Activated CD8-positive, alpha-beta memory T cell treated with anti-CD3 and anti-CD28 coated beads for 4 hours (primary cell): ENCODE measurements at places on chromosomes 13 and 19.
A peak's percentile ranks its signal among the peaks of the same experiment; 100 is the strongest.

GRCh38 chr19:53254411-53255341 lies at the start of gene ZNF677:
ZNF677 (minus strand) TSS chr19:53254873; CDS start chr19:53251550, 3,323 bp downstream.
- DNase-seq, result peak; percentile 70

- no peak for DNase-seq
Measured at GRCh38 chr19:7924241-7924640, 1.7 kb downstream of the CTXN1 start.

- DNase-seq, result no peak
Measured at GRCh38 chr13:39099231-39099630, 61.0 kb downstream of the NHLRC3 start.

- no peak for DNase-seq
Measured at GRCh38 chr19:28426110-28426729, 786.7 kb downstream of the UQCRFS1 start.

DNA sequence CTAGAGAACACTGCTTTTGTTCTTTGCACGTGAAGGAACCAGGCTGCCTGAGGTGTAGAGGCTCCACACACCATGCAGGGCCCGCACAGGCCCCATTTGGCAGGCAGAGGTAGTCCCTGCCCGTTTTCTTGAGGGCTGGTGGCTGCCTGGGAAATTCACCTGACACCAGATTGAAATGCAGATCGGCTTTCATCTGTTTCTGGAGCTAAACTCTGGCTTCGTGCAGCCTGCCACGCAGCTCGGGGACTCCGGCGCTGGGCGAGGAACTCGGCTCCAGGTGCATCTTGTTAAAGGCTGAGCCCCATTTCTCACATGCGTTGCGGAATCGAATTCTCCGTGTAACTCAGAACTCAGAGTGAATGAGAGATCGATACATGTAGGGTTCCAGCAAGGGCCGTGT lies 37.7 kb downstream of the ATP11A start:
- no peak for DNase-seq

DNA sequence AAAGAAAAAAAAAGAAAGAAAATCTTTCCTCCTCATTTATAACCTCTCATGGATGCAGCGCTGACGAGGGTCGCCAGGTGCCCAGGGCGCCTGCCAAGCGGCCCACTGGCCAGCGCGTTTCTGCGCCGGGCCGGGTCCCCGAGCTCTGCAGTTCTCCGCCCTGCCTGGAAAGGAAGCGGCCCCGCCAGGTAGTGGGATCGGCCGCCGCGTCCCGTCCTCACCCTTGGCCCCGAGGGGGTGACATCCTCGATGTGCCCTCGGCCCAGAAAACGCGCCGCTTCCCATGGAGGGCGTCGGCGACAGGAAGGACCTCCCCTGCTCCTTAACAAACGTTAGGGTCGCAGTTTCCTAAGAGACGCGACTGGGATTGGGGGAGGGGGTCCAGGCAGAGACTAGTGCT lies 56.9 kb downstream of the ZNF726 start:
- no peak for DNase-seq

DNA sequence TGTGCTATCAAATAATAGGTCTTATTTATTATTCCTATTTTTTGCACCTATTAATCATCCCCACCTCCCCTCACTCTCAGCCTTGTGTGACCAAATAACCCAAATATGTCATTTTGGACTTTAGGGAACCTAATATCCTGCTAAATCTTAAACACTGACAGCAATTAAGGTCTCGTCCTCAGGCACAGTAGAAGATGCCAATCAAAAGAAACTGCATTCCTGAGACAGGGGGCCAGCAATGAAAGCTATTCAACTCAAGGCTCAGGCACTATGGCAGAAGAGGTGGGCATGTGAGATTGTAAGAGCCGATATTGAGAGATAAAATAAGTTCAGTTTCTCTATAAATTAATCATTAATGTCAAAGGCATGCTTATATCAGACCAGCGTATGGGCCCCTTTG lies 1437.7 kb upstream of the PCDH9 start:
- no peak for DNase-seq

GRCh38 chr19:5984600-5984999 lies 6.7 kb upstream of the RANBP3 start:
- no peak for DNase-seq

DNA sequence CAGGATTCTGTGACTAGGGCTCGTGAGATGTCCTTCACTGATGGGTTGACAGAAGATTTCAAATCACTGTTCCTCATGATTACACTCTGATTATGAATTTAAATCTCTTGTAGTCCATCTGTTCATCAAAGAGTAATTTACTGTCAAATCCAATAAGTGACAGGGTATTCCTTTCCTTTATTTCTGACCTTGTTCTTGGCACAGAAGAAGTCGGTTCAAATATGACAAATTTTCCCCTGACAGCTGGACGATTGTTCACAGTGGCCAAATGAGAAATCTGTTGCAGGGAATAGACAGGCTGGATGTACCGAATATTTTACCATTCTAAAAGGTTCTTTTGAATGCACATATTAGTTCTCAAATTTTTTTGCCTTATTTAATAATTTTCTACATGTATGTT lies 767.3 kb upstream of the GPC6 start:
- DNase-seq, result no peak

DNA sequence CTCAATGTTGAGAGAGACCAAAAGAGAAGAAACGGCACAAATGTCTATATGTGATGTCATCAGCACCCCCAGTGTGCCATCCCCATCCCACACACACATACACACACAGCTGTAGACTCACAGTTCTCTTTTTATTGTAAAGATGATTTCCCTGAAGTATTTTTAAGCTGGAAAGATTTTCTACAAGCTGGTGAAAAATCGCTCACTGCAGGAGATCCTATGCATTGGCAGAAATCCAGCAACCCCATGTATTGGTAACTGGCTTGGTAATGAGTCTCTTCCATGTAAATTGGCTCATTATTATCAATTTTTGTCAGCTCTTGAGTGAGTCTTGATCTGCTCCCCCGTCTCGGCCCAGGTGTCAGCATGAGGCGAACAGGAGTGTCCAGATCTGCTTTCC lies 107.1 kb upstream of the UQCRFS1 start:
- no peak for DNase-seq

GRCh38 chr13:77702366-77702765 lies 4.9 kb downstream of the SLAIN1 start:
- no peak for DNase-seq

DNA sequence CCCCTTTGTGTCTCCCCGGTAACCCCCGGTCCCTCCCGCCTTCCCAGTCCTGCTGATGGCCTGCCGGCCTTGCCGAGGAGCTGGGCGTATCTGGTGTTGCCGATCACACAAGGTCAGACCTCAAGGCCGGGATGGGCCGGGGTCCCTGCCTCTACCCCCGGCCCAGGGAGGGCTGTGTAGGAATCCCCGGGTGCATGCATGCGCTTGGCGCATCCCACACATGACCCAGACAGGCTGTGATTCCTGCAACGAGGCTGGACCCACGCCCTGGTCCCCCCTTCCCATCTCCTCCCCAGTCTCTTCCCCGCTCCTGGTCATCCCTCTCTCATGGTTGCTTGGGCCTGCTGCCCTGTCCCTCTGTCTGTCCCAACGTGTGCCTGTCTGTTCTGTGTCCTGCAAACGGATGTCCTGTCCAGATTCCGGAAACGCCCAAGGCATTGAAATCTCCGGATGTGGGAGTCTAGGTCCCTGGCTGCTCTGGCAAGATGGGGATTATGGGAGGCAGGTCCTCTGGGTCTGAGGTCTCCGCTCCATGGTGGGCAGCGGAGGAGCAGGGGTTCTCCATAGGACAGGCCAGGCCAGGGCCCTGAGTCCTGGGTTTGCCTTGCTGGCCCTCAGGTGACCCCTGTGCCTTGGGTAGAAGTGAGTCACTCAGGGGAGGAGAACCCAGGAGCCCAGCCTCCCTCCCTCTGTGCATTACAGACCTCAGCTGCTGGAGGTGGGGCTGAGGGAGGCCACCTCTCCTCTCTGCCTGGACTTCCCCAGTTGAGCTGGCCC lies 1.6 kb downstream of the PKN1 start:
- DNase-seq, result no peak
